Tibial nerve (tissue), 4 donors: ENCODE measurements at places on chromosomes 2 and 18. TPM values are rescaled to one million over a fixed set of nuclear protein-coding genes. Genes with fewer than 3 reads are reported as not detected.
A peak's percentile ranks its signal among the peaks of the same experiment; 100 is the strongest.

TLX2 gene
- not detected for total RNA-seq

SPOPL gene
- total RNA-seq, result 22.7 TPM

DSG3 gene
- not detected for total RNA-seq

TM4SF20 gene
- total RNA-seq, result not detected

LYPD1 gene
- total RNA-seq, result 0.22 TPM

TMEM200C gene
- under 0.01 TPM for total RNA-seq

DQX1 gene
- total RNA-seq, result not detected

RGPD6 gene
- total RNA-seq, result 48.1 TPM

HOXD12 gene
- total RNA-seq, result not detected

DNA sequence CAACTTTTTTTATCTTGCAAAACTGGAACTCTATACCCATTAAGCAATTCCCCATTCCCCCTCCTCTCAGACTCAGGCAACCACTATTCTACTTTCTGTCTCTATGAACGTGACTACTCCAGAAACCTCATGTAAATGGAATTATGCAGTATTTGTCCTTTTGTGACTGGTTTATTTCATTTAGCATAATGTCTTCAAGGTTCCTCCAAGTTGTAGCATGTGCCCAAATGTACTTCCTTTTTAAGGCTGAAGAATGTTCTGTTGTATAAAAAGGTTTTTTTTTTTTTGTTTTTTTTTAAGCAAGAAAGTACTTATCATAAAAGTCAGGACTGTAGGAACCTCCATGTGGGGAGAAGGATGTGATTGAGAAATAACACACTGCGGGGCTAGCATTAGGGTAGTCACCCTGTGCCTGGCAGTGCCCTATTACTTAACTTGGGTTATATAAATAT, 262.9 kb upstream of the FBXO11 start:
- no peak for DNase-seq

DNA sequence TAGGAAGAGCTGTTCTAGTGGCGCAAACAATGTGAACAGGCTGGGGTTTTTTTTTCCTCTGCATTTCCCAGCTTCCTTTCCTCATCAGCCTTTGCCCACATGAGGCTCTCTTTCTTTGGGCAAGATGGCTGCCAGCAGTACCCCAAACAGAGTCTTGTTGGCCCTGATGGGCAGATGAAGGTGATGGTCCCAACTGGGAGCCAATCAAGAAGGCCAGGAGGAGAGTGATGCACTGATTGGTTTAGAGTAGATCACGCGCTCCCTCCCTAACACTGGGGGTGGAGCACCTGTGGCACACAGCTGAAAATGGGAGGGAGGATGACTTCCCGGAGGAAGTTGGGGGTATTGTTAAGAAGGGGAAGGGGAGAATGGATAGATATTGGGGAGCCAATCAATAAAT, 96.3 kb upstream of the FZD7 start:
- DNase-seq, result no peak

- DNase-seq, result no peak
Observed at GRCh38 chr2:124426625-124427024, 401.5 kb downstream of the CNTNAP5 start.

DNA sequence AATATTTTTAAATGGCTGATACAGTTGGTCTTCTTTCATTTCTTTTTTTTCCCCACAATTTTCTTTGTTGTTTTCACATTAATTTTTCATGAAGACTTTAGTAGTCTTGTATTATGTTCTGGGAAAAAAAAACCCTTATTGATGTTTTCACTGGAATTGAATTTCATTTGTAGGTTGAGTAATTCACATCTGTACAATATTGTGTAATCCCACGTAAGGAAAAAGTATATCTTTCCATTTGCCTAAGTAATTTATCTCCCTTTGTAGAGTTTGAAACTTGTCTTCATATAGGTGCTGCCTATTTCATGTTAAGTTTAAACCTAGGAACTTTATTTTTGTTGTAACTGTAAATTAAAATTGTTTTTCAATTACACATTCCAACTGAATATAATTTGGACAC, 2.0 kb downstream of the DNAJC27 start:
- no peak for DNase-seq

- no peak for DNase-seq
Observed at GRCh38 chr2:152386266-152386665, 51.3 kb downstream of the FMNL2 start.

DNA sequence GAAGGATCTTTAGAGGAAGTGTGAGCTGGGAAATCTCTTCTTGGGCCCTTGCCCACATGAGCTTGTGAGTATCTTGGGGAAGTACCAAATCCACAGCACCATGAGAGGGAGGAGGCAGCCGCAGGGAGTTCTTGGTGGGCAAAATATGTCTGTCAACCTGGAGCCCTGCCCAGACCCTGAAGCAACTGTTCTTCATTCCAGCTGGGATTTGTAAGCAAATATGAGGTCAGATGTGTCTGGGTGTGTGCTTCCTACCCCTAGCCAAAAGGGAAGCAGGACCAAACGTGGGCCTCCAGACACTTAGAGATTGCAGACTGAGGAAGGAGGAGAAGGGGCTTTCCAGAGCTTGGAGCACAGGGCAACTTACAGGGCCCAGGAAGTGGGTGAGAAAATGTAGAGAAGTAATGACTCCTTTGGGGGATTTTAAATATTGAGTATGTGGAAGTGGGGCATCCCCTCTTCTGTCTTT, 41.9 kb downstream of the TMEM247 start:
- DNase-seq, result peak; percentile 81

DNA sequence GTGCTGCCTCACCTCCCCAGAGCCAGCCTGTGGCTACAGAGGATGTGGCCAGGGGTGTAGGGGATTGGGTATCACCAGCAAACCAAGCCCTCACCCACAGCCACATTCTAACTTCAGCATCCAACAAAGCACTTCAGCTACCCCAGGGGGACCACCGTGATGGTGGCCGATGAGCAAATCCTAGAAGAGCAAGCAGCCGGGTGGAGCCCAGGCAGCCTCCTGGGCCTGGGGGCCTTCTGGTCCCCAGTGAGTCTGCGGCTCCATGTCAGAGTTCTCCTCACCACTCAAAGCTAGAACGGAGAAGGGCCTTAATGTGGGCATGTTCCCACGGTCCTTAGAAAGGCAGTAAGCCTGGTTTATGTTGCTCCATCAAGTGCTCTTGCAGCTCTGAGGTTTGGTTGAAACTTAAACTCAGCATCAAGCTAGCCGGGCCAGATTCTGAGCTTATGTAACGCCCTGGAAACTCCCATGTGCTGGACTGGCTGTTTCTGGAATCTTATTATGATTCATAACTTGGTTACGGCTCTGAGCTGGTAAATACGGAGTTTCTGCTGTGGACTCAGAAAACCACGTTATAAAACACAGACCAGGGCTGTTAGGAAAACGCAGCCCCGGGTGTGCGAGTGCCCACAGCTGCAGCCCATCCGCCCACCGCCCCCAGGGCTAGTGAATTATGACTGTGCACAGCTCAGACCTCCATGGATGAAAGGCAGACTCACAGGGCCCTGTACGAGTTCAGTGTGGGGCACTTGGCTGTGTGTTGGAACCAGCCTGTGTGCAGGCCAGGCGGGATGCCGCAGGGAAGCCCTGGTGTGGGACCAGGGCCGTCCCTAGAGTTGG, 99.8 kb downstream of the SEPTIN10 start:
- DNase-seq, result no peak

- DNase-seq, result no peak
Observed at GRCh38 chr2:226578879-226579278, 220.7 kb downstream of the IRS1 start.

DNA sequence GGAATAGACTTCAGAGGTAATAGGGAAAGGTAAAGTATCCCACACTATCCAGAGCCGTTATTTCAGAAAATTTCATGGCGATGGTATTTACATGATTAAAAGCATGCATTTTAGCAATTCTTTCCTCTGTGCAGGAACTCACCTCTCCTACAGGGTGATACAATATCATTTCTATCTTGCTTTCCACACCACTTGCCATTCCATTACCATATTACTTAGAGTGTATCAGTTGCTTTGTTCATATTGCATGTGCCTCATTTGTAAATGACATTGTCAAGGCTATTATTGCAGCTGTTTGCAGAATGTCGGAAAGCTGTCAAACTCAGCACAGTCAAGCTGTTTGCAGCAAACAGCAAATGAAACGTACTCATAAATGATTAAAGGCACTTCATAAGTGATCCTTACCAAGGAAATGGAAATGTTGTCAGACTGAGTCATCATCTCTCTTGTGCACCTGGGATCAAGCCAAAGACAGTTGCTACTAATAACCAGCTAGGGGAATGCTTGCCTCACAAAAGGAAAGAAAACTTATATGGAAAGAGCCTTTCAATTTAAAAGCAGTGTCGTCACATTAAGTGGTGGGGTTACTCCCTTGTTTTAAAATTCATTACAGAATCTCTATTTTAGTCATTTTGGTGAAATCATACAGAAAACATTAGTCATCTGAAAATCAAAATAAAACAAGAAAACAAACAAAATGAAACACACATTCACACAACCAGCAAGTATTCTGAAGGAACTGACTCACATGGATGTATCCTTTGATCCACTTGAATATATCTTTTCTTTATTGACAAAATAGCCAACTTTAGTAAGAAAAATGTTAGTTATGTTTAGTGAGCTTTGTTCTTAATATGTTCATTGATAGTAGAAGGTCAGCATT, 1064.1 kb upstream of the CNTNAP5 start:
- no peak for DNase-seq

DNA sequence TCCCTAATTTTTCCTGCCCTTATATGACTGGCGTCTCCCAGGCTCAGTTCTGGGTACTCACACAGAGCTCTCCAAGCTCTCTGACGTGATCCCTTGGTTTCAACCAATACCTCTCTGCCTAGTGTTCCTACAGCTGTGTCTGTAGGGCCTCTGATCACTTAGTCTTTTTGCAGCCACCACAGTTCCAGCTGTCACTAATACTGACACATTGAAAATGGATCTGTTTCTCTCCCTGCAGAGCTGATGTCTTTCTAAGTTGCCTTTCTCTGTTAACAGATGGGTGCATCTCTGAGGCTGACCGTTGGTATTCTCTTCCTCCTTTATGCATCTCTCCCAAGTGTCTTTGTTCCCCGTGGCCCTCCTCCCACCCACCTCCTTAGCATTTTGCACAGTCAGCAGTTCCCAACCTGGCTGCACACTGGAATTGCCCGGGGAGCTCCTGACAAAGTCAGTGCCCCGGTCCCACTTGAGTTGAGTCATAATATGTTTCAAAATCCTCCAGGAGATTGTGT, 62.5 kb downstream of the CERS6 start:
- no peak for DNase-seq

DNA sequence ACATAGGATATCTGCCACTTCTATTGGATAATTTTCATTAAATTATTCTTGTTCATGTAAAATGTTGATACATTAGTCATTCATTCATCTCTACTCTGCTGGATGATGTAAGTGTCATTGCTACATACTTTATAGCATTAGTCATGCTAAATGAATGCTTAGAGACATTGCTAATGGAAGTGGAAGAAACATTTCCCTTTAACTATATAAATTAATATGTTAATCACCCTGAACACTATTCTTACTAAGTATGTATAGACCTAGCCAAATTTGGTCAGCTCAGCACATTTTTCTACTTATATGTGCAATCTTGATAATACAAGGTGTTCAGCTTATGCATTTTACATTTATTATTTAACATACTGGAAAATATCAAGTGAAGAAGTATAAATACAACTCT, 160.2 kb downstream of the DPP4 start:
- DNase-seq, result no peak

DNA sequence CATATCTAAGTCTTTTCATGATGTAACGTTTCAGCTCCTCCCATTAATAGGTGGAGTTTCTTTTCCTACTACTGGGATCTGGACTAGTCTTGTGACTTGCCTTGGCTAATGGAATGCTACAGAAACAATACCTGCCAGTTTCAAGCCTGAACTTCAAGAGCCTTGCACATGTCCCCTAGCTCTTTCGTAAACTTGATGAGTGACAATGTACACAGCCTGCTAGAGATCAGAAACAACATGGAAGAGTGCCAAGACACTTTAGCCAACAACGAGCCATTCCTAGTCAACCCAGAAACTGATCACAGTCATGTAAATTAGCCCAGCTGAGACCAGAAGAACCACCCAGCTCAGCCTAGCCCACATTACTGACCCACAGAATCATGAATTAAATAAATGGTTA, 24.8 kb upstream of the STK39 start:
- DNase-seq, result no peak

DNA sequence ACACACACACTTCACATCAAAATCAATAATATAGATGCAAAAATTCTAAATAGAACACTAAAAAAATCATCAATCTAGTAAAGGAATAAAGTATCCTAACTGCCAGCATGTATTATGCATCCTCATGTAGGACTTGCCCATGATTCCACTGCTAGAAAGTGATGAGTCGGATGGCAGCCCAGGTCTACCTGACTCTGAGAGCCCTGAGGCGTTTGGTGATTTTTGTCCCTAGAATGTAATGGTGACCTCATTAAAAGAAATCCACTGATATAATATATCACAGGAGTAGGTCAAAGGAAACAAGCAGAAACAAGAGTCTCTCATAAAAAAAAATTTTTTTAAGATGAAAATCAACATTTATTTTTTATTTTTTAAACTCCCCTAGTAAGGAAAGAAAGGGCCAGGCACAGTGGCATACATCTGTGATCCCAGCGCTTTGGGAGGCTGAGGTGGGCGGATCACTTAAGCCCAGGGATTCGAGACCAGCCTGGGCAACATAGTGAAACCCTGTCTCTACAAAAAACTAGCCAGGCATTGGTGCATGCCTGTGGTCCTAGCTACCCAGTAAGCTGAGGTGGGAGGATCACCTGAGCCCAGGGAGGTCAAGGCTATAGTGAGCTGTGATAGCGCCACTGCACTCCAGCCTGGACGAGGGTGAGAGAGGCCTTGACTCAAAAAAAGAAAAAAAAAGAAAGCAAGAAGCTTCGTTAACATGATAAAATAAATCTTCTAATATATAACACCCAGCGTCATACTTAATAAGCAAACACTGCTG, 24.4 kb upstream of the ACTG2 start:
- DNase-seq, result no peak

DNA sequence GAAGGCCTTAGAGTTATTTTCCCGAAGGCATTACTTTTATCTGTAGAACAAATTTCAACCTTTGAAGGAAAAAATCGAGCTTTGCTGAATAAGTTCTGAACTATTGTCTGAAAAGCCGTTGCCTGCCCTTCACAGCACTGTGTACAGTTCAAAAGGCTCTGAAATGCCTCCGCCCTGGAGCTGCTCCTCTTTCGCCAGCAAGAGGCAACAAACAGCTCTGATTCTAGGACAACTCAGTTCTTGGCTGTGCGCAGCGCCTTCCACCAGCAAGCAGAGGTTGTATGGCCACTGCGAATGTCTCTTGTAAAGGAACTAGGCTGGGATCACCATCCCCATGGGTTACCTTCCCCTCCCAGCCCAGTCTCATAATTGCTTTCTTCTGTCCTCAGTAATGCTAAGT, 308.5 kb downstream of the GBX2 start:
- peak; percentile 15 for DNase-seq

DNA sequence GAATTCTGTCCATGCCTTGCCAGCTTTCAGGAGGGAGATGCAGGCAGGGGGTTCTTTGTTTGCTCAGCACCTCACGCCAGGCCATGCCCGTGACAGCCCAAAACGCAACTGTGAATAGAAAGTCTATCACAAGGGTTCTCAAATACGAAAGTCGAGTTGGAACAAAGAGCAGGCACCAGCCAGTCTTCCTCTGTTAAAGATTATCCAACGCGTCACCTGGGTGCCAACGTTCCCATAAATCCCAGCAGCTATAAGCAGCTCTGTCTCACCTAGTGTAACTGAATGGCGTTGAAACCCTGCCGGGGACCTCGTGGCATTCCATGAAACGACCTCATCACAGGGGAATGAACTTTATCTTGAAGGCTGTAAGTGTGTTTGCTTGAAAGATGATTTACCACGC, 84.8 kb upstream of the GATA6 start:
- no peak for DNase-seq

- no peak for DNase-seq
Observed at GRCh38 chr2:127414638-127415592, 3.3 kb upstream of the PROC start.

GRCh38 chr2:178892751-178893625, 85.8 kb upstream of the TTN start:
- DNase-seq, result no peak
